Activated CD4-positive, CD25-positive, alpha-beta regulatory T cell treated with anti-CD3 and anti-CD28 coated beads, Interleukin-2, amount 50 U/mL, for 24 hours (primary cell): ENCODE measurements at places on chromosomes 6 and 20.
A peak's percentile ranks its signal among the peaks of the same experiment; 100 is the strongest.

DNA sequence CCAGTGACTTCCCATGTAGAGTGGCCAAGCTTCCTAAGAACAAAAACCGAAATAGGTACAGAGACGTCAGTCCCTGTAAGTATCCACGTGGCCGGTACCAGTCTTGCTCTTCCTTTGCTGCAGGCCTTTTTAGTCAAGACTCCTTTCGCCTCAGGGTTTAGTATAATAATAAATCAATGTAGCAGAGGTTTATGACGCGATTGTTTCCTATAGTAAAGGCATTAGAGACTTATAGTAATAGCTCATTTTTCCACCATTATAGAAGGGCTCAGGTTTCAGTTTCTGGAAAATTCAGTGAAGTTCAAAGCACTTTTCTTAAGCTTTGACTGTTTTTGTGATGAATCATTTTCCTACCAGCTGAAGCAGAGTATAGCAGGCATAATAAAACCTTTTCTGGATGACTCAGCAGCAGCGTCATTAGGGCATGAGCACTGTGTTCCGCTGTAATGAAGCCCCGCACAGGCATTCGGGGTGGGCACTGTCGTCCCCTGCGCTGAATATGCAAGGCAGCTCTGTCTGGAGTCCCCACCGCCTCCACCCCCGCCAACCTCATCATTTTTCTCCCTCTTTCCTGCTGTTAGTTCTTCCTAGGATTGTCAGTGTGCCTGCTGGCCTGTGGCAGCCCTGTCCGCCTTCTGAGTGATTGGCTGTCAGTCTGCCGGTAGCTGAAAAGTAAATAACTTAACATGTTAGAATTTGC is 51.3 kb downstream of the PTPN1 start:
- ATAC-seq: peak; percentile 95

GRCh38 chr20:24487240-24487639 is 17.8 kb downstream of the SYNDIG1 start:
- ATAC-seq: no peak

- peak; percentile 82 for ATAC-seq
Observed at GRCh38 chr20:1335961-1336698, 7.2 kb upstream of the SDCBP2 start.

DNA sequence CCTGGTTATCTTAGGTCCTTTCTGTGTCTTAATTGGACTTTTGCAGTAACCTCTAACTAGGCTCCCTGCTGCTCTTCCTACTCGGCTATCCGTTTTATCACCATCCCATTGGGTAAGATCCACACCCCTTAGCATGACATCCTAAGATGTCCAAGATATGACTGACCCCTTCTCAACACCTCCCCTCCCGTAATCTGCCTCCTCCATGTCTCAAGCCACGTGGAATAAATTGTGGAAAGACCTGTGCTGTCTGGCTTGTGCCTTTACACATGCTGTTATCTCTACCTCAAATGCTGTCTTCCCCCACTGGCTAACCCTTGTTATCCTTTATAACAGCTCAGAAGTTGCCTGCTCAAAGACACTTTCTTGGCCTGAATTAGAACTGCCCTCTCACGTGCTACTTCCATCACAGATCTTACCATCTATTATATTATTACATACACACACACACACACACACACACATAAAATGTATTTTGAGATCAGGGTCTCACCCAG is 26.5 kb downstream of the EIF2S2 start:
- no peak for ATAC-seq

GRCh38 chr20:37359836-37360235 is 13.9 kb downstream of the SRC start:
- no peak for ATAC-seq

DNA sequence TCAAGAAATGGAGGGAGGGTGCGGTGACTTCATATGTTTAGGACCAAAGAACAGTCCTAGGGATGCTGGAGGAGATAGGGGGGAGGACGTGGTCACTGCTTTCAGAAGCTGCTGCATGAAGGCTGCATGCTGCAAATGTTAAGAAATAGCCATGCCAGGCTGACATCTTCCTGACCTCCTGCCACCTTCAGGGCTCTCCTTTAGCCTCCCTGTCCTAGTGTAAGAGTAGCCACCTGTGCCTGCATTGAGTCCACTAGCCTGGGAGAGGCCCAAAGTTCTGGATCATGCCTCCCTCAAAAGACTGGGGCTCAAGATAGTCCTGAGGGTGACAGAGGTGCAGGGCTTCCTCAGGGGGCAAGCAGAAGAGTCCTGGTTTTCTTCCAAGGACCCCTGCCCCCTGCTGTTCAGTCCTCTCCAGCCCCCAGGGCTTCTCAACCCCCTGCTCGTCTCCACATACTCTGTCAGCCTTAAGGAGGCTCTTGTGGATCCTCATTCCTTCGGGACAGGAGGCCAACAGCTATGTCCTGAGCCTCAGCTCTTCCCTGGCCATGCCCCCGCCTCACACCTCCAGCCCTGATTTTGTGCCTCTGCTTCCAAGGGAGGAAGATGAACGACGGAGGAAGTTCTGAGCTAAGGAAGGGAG is 96.3 kb downstream of the MRPL14 start:
- ATAC-seq: no peak

DNA sequence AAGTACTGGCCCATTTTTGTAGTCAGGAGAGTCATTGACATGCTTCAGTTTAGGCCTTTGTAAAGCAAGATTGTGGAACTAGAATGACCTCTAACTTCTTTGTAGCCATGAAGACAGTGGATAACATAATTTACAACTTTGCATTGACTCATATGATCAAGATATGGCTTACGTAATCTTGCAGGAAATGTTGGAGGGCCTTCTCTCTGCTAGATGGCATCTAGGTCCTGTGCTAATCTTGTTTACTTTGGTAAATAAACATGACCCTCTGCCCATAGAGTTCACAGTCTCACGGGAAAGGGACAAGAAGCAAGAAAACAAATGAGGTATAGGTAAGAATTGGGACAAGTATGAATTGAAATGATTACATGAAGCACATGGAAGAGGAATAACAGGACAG is 355.2 kb upstream of the ARID1B start:
- ATAC-seq: no peak
